ENCODE measurements at places on chromosomes 16 and 17. TPM values are rescaled to one million over a fixed set of nuclear protein-coding genes. Genes with fewer than 3 reads are reported as not detected.
A peak's percentile ranks its signal among the peaks of the same experiment; 100 is the strongest.

PABPN1L gene
- total RNA-seq: not detected

GRCh38 chr17:82231562-82232321 lies 2.9 kb downstream of the SLC16A3 start:
- no peaks in the 10 kb centered on the region for H3K36me3 ChIP-seq
- no peak overlapping the region for H3K4me3 ChIP-seq
- H3K4me1 ChIP-seq: peaks cover 30% of the 10 kb centered on the region
- no peak for DNase-seq
- no peaks in the 10 kb centered on the region for H3K27me3 ChIP-seq

DNA sequence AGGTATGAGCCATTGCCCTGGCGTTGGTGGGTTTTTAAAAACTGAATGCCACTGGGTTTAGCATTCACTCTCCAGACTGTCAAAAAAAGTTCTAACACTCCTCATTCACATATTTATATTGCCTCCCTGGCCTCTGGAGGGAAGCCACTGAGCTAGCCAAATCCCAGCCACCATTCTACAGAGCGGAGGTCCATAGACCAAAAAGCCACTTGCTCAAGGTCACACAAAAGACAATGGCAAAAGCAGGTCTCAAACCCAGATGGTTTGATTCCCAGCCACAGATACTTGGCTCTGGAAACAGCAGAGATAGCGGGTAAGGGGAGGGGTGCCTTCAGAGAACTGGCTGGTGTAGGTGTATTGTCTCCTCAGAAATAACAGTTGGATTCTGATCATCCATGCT lies 18.0 kb upstream of the CDIPT start:
- H3K4me1 ChIP-seq: peaks cover 14% of the 10 kb centered on the region
- no peak overlapping the region for H3K27ac ChIP-seq
- DNase-seq: no peak
- peaks cover 24% of the 10 kb centered on the region for H3K27me3 ChIP-seq

- peak overlapping the region; percentile 71 for H3K4me3 ChIP-seq
- no peak overlapping the region for H3K27ac ChIP-seq
- H3K36me3 ChIP-seq: no peaks in the 10 kb centered on the region
- peaks cover 20% of the 10 kb centered on the region for H3K27me3 ChIP-seq
- DNase-seq: no peak
These were observed 25.5 kb downstream of the COPZ2 start for GRCh38 chr17:48012151-48012520.

- no peaks in the 10 kb centered on the region for H3K4me1 ChIP-seq
- peaks cover 32% of the 10 kb centered on the region for H3K27me3 ChIP-seq
- no peak overlapping the region for H3K27ac ChIP-seq
- DNase-seq: no peak
These were observed 35.9 kb downstream of the NACA2 start for GRCh38 chr17:61555127-61555566.
